Lower lobe of right lung (tissue), 2 donors: ENCODE measurements at places on chromosomes 2 and 18. TPM values are rescaled to one million over a fixed set of nuclear protein-coding genes. Genes with fewer than 3 reads are reported as not detected.
A peak's percentile ranks its signal among the peaks of the same experiment; 100 is the strongest.

LYG1 gene
- 1.0 TPM for total RNA-seq

RUFY4 gene
- not detected for total RNA-seq

SERPINB7 gene
- not detected for total RNA-seq

AQP4 gene
- total RNA-seq = 301 TPM

B3GNT7 gene
- total RNA-seq = 80.0 TPM

DYNAP gene
- total RNA-seq = not detected

HRH4 gene
- 2.0 TPM for total RNA-seq

LYG2 gene
- total RNA-seq = not detected

BMP10 gene
- 0.24 TPM for total RNA-seq

- DNase-seq = no peak
- H3K27me3 ChIP-seq = no peaks in the 10 kb centered on the region
- H3K36me3 ChIP-seq = no peaks in the 10 kb centered on the region
- no peak overlapping the region for H3K27ac ChIP-seq
These were observed 11.6 kb downstream of the AFF3 start for GRCh38 chr2:100130595-100131391.

- no peaks in the 10 kb centered on the region for H3K36me3 ChIP-seq
- H3K4me1 ChIP-seq = no peaks in the 10 kb centered on the region
- H3K4me3 ChIP-seq = no peak overlapping the region
These were observed 780.0 kb downstream of the CNTNAP5 start for GRCh38 chr2:124805060-124805459.

- H3K36me3 ChIP-seq = no peaks in the 10 kb centered on the region
- H3K4me3 ChIP-seq = no peak overlapping the region
- no peaks in the 10 kb centered on the region for H3K4me1 ChIP-seq
- no peak for DNase-seq
These were observed 43.5 kb downstream of the DOK6 start for GRCh38 chr18:69444221-69444620.

DNA sequence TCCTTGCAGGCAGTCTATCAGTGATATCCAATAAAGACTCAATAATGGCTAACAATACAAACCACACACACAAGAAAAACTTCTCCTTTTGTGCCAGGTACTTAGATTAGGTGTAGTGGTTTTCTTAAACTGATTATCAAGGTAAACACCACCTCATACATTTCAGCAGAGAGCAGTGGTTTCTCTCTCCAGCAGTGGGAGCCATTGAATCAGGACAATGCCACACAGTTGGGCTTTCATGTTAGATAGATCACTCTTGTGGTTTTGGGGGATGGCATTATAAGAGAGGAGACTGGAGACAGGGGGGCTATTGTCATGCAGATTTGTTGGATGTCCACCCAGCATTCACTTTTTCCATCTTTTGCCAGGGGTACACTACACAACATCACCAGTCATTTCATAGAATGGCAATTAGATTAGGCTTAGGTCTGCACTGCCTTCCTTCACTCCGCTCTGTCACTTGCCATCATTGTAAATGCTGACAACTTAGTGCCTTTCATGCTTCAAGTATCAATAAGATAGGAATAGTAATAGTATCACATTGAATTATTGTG, 13.6 kb upstream of the IRS1 start:
- no peaks in the 10 kb centered on the region for H3K36me3 ChIP-seq
- peaks cover 9% of the 10 kb centered on the region for H3K27me3 ChIP-seq
- H3K4me3 ChIP-seq = no peak overlapping the region
- no peaks in the 10 kb centered on the region for H3K4me1 ChIP-seq
- no peak overlapping the region for H3K27ac ChIP-seq

- H3K36me3 ChIP-seq = no peaks in the 10 kb centered on the region
- no peak for DNase-seq
- no peaks in the 10 kb centered on the region for H3K27me3 ChIP-seq
These were observed 248.8 kb downstream of the RDH14 start for GRCh38 chr2:18311420-18312195.

DNA sequence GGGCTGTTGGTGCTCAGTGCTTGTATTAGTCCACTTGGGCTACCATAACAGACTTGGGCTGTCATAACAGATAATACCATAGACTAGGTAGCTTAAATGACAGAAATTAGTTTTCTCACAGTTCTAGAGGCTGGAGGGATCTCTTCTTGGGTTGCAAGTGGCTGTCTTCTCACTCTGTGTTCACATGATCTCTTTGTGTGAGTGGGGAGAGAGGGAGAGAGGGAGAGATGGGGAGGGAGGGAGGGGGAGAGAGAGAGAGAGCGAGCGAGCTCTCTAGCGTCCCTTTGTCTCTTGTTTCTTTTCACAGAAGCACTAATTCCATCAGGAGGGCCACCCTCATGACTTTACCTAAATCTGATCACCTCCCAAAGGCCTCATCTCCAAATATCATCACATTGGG, 4.5 kb upstream of the XRCC5 start:
- no peaks in the 10 kb centered on the region for H3K27me3 ChIP-seq
- H3K4me3 ChIP-seq = no peak overlapping the region
- no peak for DNase-seq
- H3K36me3 ChIP-seq = no peaks in the 10 kb centered on the region
- peaks cover 6% of the 10 kb centered on the region for H3K4me1 ChIP-seq

GRCh38 chr2:128436479-128437203, 118.0 kb upstream of the HS6ST1 start:
- no peak for DNase-seq
- no peak overlapping the region for H3K4me3 ChIP-seq

GRCh38 chr2:175304541-175304940, 123.0 kb upstream of the ATP5MC3 start:
- no peaks in the 10 kb centered on the region for H3K27me3 ChIP-seq
- no peak overlapping the region for H3K4me3 ChIP-seq
- H3K4me1 ChIP-seq = no peaks in the 10 kb centered on the region
- H3K36me3 ChIP-seq = no peaks in the 10 kb centered on the region
- no peak overlapping the region for H3K27ac ChIP-seq
- no peak for DNase-seq

DNA sequence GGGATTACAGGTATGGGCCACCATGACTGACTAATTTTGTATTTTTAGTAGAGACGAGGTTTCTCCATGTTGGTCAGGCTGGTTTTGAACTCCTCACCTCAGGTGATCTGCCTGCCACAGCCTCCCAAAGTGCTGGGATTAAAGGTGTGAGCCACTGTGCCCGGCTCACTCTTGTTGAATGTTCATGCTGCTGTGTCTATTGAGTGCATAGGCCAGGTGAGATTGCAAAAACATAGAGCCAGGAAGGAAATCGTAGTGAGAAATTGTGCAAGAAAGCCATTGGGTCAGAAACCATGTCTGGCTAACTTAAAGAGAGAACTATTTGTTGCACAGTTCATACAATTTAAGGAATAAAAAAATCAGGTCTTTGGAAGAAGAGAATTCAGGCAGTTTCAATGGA, 45.5 kb upstream of the FZD5 start:
- peaks cover 12% of the 10 kb centered on the region for H3K4me1 ChIP-seq
- H3K4me3 ChIP-seq = no peak overlapping the region
- no peak for DNase-seq
- no peak overlapping the region for H3K27ac ChIP-seq
- no peaks in the 10 kb centered on the region for H3K36me3 ChIP-seq

- H3K4me3 ChIP-seq = no peak overlapping the region
- H3K4me1 ChIP-seq = no peaks in the 10 kb centered on the region
- no peak overlapping the region for H3K27ac ChIP-seq
These were observed 46.3 kb downstream of the RTTN start for GRCh38 chr18:70158992-70159717.

- DNase-seq = no peak
- H3K4me1 ChIP-seq = peaks cover 35% of the 10 kb centered on the region
- peaks cover 56% of the 10 kb centered on the region for H3K36me3 ChIP-seq
These were observed 866 bp upstream of the SF3B6 start for GRCh38 chr2:24076849-24077534.

DNA sequence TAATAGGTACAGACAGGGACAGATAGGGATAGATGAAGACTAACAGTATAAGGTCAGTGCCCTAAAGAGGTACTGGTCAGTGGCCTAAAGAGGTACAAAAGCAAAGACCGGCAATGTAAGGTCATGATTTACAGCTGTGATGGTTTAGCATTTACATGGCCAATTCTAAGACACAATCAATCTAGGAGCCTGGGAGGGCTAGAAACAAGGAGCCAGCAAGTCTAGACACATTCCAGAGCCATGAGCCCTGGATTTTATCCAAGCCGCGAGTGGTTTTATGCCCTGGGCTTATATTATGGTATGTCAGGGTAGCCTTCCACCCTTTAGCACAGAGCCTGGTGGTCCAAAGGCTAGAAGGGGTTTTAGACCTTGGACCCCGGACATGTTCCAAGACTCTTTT, 124.2 kb downstream of the CBLN2 start:
- no peak overlapping the region for H3K4me3 ChIP-seq
- no peaks in the 10 kb centered on the region for H3K4me1 ChIP-seq
- DNase-seq = no peak
- H3K27me3 ChIP-seq = no peaks in the 10 kb centered on the region

DNA sequence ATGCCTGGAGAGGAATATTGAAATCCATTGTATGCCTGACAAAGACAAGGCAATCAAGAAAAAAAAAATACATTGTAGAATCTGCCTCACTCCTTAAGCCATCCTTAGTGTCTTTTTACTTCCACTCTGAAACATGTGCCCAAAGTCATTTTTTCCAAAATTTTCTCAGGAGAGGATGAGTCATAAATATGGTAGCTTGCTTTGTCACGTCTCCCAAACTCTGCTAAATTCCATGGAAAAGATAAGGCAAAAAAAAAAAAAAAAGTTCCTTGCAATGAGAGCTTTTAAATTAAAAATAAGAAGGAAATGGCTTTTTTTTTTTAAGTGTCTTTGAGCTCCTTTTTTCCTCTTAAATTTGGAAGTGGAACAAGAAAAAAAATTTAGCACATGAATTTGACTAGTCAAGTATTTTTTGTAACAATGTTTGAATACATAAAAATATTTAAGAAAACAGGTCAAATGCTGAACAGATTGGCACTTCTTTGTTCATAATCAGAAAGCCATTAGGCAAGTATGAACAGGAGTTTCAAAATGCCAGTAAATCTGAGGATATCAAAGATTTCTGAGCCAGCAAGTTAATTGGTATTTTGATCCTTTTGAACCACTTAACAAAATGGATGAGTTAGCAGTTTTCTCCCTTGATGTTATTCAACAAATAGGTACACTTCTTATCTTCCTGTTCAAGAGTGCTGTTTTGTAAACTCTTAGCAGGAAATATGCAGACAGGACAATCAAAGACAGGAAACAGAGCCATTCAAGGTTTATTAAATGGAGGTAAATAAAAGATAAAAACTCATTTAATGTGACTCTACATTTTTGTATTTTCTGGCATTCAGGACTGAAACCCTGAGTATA, 247.3 kb upstream of the SP5 start:
- no peaks in the 10 kb centered on the region for H3K4me1 ChIP-seq
- H3K27me3 ChIP-seq = no peaks in the 10 kb centered on the region
- no peak for DNase-seq
- no peak overlapping the region for H3K4me3 ChIP-seq

- no peaks in the 10 kb centered on the region for H3K36me3 ChIP-seq
- H3K27ac ChIP-seq = no peak overlapping the region
- H3K4me3 ChIP-seq = no peak overlapping the region
These were observed 34.4 kb downstream of the ACYP2 start for GRCh38 chr2:54149638-54150441.

- no peaks in the 10 kb centered on the region for H3K27me3 ChIP-seq
- no peak overlapping the region for H3K27ac ChIP-seq
- no peak overlapping the region for H3K4me3 ChIP-seq
These were observed 221.4 kb upstream of the ST6GAL2 start for GRCh38 chr2:107107351-107107750.

GRCh38 chr2:88737385-88737784, 45.9 kb downstream of the RPIA start:
- no peaks in the 10 kb centered on the region for H3K27me3 ChIP-seq
- peak overlapping the region; percentile 61 for H3K27ac ChIP-seq
- H3K4me1 ChIP-seq = peaks cover 5% of the 10 kb centered on the region
- peaks cover 51% of the 10 kb centered on the region for H3K36me3 ChIP-seq

DNA sequence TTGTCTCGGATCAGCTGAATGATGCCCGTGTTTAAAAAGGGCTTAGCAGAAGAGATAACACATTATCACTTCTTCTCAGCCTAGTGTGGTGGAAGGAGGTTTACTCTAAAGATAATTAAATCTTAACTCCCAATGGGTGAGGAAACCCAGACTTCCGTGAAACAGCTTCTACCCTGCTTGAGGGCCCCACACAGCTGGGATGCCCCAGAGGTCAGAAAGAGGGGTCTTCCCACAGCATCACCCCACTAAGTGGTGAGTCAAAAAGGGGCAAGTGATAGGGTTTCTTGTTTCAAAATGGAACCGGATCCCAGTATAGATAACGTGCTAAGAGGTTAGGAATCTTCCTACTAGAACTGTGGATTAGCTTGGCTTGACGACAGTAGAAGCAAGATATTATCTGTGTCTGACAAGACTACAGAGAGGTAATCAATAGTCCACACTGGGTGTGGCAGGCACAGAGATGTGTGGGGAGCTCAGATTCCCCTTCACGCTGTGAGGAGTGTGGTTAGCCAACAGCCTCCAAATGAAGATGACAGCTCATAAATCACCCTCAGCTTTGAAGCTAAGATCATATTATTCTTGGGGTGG, 129.6 kb upstream of the COPS8 start:
- H3K36me3 ChIP-seq = no peaks in the 10 kb centered on the region
- H3K4me1 ChIP-seq = no peaks in the 10 kb centered on the region
- no peak for DNase-seq
- H3K27me3 ChIP-seq = no peaks in the 10 kb centered on the region
- H3K27ac ChIP-seq = no peak overlapping the region
- H3K4me3 ChIP-seq = no peak overlapping the region

- no peak overlapping the region for H3K27ac ChIP-seq
- no peak overlapping the region for H3K4me3 ChIP-seq
- H3K36me3 ChIP-seq = no peaks in the 10 kb centered on the region
- no peaks in the 10 kb centered on the region for H3K27me3 ChIP-seq
- DNase-seq = no peak
These were observed 228.5 kb upstream of the SMIM21 start for GRCh38 chr18:75656035-75656434.

DNA sequence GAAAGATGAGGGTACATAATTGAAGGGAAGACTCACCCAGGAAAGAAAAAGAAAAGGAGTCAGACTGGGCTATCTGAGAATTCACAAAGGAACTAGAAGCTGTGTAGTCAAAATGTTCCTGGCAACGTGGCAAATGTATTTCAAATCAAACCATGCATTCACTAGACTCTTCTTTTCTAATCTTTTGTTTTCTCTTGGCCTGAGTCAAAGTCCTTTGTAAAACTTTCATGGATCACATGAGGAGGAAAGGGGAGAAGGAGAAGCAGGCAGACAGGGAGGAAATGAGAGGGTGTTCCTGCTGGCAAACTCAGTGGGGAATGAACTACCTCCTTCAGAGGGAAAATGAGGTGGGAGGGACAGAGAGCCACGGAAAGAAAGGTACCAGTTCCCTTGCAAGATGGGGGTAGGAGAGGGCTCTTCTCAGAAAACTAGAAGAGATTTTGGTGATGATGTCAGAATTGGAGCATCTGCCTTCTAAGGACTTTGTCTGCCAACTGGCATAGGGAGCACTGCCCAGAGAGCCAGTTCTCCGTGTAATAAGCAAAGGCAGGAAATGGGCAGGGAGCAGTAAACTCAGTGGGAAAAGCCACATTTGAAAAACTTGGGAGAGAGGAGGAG, 51.4 kb downstream of the SLC8A1 start:
- DNase-seq = no peak
- no peaks in the 10 kb centered on the region for H3K27me3 ChIP-seq
- H3K27ac ChIP-seq = no peak overlapping the region
